ENCODE measurements at places on chromosomes 11 and 22. TPM values are rescaled to one million over a fixed set of nuclear protein-coding genes. Genes with fewer than 3 reads are reported as not detected.
A peak's percentile ranks its signal among the peaks of the same experiment; 100 is the strongest.

Gene PLAAT2
- 43.0 TPM for total RNA-seq

GRCh38 chr11:85685125-85685819 is 723 bp downstream of the CCDC89 start:
- DNase-seq = no peak

DNA sequence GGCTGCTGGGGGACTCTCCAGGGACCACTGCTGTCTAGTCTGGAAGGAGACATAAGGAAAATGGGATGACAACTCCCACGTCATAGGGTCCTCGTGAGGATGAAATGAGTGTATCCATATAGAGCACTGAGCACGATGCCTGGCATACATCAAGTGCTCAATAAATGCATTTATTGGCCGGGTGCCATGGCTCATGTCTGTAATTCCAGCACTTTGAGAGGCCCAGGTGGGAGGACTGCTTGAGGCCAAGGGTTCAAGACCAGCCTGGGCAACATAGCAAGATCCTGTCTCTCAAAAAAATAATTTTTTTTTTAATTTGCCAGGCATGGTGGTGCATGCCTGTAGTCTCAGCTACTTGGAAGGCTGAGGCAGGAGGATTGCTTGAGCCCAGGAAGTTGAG is 12.2 kb upstream of the TPST2 start:
- no peak for DNase-seq

Gene CDKN1C
- 36.2 TPM for total RNA-seq

DNA sequence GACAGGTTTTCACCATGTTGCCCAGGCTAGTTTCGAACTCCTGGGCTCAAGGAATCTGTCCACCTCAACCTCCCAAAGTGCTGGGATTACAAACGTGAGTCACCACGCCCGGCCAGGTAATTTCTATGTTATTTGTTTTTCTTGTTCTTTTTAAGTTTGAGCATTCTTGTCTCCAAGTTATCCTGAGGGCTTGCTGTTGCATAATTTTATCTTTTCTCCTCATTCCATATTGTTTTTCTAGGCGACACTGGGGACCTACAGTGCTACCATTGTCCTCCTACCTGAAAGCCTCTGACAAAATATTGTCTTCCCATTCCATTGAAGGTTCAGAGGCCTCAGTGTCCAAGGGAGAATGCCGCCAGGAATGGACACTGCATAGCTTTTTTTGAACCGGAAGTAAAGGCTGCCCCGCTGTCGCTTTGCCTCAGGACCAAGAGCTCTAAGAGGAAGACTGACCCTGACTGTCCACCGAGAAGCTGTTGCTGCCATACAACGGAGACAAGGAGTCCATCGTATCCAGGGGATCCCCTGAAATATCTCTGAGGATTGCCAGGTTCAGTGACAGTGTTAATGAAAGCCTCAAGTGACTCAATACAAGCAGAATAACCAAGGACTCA is 9.7 kb downstream of the AP5B1 start:
- DNase-seq = no peak

- peak; percentile 51 for DNase-seq
Observed at GRCh38 chr11:111344032-111344431, 35.0 kb downstream of the POU2AF1 start.

Gene KIF18A
- total RNA-seq = 0.48 TPM

DNA sequence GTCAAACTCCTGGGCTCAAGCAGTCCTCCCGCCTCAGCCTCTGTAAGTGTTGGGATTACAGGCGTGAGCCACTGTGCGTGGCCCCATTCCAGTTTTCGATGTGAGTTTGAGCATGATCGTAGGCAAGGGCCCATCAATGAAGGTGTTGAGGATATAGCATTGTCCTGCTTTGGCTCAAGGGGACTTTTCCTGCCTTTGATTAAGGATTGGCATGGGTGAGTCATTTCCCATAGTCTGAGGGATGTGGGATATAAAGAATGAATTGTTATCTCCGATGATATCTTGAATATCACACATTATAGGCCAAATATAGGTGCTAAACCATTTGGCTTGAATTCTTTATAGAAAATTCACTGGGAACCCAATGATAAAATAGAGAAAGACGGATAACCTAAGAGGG is 30.4 kb downstream of the STIM1 start:
- no peak for DNase-seq

DNA sequence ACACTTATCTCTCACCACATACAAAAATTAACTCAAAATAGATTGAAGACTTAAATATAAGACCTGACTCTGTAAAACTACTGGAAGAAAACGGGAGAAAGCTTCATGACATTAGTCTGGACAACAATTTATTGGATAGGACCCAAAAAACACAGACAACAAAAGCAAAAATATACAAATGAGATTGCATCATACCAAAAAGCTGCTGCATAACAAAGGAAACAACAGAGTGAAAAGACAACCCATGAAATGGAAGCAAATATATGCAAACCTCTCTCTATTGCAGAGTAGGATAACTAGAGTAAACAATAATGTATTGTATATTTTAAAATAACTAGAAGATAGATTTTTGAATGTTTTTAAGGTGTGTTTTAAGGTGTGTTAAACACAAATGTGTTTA is 11.2 kb downstream of the MRGPRX2 start:
- no peak for DNase-seq

- no peak for DNase-seq
Observed at GRCh38 chr11:97703851-97704250, 1314.0 kb downstream of the JRKL start.

GRCh38 chr11:2569321-2569721 is 124.5 kb downstream of the KCNQ1 start:
- no peak for DNase-seq

GRCh38 chr22:21866833-21867527 is 465 bp downstream of the MAPK1 start:
- peak; percentile 35 for DNase-seq

DNA sequence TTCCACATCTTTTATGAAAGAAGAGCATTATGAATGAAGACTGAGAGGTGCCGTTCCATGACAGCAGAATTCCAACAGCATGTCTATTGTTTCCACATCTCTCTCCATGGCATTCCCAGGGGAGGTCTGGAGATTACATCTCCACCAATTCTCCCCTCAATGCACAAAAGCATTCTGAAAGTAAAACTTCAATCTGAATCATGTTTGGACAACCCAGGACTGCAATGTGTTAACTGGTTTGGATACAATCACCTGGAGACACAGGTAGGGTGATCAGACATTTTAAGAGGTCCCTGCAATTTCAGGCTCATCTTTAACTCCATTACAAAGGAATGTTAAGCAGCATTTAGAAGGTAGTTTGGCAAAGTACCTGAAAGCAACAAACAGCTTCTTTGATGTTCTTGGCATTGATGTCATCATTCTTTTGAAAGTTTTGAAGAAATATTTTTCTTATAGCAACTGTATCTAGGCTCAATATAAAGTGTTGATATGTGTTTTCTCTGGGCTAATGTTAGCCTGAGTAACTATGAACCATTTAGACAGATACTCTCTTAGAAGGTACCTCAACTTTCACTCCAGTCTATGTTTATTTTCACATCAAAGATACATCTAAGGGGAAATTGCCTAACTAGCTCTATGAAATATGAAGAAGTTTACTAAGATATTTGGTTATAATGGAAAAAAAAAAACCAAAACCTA is 181.4 kb upstream of the MTMR2 start:
- DNase-seq = no peak

DNA sequence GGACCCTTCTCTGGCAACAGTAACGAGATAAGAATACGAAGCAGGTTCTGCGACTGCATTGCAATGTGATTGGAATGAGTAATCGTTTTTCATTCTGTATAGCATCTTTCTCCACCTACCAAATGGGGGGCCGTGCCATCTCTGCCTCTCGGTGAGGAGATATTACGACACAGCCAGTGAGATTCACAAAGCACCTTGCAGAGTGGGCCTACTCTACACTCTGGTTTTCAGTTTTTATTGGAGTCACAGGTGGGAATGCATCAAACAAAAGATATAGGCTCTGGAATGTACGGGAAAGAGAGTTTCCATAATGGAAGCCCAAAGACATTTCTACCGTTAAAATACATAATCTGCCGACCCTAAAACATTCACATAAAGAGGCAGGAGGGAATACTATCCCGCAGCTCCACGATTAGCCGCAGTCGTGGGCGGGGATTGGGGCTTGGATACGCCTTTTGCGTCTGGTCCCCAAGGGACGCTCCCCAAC is 423 bp upstream of the RTN3 start:
- DNase-seq = no peak

Gene SLC17A6
- not detected for total RNA-seq

Gene IGF2
- 13.0 TPM for total RNA-seq

DNA sequence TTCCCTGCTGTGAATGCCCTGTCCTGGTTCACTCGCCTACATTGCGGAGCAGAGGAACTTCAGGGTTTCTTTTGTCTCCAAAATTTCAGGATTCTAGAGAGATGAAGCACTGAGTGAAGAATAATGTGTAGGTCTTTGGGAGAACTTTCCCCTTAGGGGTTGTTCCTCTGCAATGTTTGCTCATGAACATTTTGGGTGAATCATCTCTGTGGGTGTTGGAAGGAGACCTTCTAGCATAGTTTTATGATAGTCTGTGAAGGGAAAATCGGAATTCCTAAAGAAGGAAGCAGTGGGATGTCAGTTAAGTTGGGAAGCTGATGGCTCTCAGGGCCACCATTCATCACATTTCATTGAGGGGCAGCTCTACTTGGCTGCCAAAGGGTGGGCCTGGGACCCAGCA is 64.8 kb downstream of the MIAT start:
- DNase-seq = no peak

Gene ZNF214
- total RNA-seq = not detected

DNA sequence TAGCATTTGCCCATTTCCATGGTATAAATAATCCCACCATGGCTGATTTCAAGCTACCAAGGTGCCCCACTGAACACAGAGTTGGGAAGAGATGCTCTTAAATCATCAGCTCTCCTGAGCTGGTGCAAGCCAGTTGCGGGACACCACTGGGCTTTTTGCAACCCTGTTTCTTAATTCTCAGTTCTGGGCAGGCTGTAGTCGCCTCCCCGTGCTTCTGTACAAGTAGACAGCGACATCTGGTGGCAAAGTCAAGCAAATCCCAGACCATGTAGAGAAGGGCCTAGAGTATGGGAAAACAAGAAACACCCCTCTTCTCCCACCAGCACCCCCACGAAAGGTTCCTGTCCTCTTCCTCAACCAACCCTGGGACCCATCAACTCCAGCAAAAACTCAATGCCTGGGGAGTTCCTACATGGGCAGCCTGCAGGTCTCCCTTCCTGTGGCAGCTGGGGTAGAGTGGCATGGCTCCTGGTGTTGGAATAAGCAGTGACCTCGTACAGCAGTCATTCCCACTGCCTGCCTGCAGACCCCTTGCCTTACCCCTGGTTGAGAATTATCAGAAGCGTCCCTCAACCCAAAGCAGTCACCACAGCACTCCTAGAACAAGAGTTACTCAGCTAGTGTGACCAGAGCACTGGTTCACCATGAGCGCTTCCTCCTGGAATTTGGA is 68.4 kb downstream of the IGLL5 start:
- peak; percentile 73 for DNase-seq

Gene MAFF
- 23.0 TPM for total RNA-seq

DNA sequence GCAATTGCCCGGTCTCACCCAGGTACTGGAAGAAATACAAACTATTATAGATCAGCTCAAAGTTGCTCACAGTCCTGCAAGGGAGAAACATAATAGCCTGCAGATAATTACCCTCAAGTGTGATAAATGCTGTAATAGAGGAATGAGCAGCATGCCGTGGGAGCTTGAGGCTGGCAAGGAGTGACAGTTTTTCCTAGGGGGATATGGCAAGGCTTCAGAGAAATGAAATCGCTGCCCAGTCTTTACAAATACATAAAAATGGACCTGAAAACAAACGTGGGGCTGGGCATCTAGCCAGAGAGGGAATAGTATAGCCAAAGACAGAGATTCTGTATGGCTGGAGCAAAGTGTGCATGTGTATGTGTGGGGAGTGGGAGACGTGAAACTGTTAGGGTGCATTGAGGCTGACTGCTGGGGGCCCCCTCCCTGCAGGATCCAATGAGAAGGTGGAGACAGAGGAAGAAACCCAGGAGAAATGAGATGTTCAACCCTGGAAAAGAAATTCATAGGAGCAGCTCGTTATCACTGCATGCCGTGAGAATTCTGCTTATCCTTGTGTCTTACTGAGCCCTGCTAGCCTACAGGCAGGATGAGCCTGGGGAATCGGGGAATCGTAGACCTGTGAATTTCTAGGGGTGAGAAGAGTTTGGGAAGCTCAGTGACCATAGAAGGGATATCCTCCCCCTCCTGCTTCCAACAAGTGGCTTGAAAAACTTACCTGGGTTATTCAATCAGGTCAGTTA is 167.0 kb downstream of the LDLRAD3 start:
- DNase-seq = no peak

DNA sequence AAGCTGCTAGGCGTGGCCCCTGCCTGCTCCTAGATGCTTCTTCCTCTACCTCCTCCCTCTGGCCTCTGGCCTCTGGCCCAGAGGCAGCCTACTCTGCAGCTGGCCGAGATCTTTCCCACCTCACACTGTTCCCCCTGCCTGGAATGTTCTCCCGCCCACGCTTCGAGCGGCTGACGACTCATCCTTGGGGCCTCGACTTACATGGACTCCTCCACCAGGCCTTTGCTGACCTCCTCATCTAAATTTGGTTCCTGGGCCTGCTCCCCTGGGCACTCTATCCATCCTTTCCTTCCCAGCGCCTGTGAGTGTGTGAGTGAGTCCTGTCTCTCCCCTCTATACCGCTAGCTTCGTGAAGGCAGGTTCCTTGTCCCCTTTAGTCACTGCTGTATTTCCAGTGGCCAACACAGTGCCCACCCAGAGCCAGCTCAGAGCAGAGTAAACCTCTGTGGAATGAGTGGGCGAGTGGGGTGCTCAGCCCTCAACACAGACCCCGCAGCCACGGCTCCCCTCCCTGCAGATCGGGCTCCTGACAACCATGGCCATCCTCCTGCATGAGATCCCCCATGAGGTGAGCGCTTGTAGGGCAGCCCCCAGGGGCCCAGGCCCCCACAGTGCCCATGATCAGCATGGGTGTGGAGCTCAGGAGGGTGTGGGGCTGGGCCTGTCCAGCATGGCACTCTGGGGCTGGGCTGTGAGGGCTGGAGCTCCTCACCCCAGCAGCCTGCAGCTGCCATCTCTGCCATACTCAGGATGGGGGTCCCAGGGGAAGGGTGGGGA is 5.7 kb downstream of the SLC39A13 start:
- DNase-seq = no peak

GRCh38 chr22:25159028-25159427 is 40.6 kb upstream of the CRYBB3 start:
- no peak for DNase-seq

- DNase-seq = peak; percentile 21
Observed at GRCh38 chr22:24707470-24707801, 67.1 kb downstream of the PIWIL3 start.

Gene TRIM48
- not detected for total RNA-seq

- no peak for DNase-seq
Observed at GRCh38 chr11:84316866-84317555, 1030.8 kb upstream of the CCDC90B start.

DNA sequence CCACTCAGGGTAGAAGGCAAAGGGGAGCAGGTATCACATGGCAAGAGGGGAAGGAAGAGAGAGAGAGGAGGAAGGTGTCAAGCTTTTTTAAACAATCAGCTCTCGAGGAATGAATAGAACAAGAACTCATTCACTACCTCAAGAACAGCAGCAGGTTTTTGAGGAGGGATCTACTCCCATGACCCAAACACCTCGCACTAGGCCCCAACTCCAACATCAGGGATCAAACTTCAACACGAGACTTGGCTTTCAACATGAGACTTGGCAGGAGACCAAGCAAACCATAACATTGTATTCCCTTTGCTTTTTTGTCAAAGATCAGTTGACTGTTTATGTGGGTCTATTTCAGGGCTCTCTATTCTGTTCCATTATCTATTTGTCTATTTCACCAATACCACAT is 26.9 kb upstream of the APOBEC3A start:
- DNase-seq = no peak
